Thymus (tissue), 14 donors: ENCODE measurements at places on chromosomes 5 and 9. TPM values are rescaled to one million over a fixed set of nuclear protein-coding genes. Genes with fewer than 3 reads are reported as not detected.

EGFLAM gene
- 24.0 TPM for total RNA-seq

CSF1R gene
- total RNA-seq = 7.6 TPM

HK3 gene
- 3.2 TPM for total RNA-seq

- H3K27me3 ChIP-seq = peaks cover 35% of the 10 kb centered on the region
- peaks cover 8% of the 10 kb centered on the region for H3K36me3 ChIP-seq
- H3K4me1 ChIP-seq = peaks cover 5% of the 10 kb centered on the region
- DNase-seq = no peak
These were observed at the start of gene ARL10 for GRCh38 chr5:176365351-176366231. Gene ARL10, plus strand, starts transcription at chr5:176365487. Its CDS starts 77 bp downstream, at chr5:176365564.

GRCh38 chr5:176185133-176185733 lies 53.0 kb upstream of the SIMC1 start:
- no peak overlapping the region for H3K4me3 ChIP-seq
- no peak overlapping the region for H3K27ac ChIP-seq
- no peaks in the 10 kb centered on the region for H3K4me1 ChIP-seq
- H3K36me3 ChIP-seq = no peaks in the 10 kb centered on the region
- H3K27me3 ChIP-seq = no peaks in the 10 kb centered on the region

GRCh38 chr5:151463137-151464029 lies 16.0 kb downstream of the SLC36A1 start:
- DNase-seq = no peak
- peaks cover 10% of the 10 kb centered on the region for H3K4me1 ChIP-seq
- no peaks in the 10 kb centered on the region for H3K27me3 ChIP-seq
- peaks cover 69% of the 10 kb centered on the region for H3K36me3 ChIP-seq
- no peak overlapping the region for H3K27ac ChIP-seq
- no peak overlapping the region for H3K4me3 ChIP-seq

GRCh38 chr9:93134015-93134739 lies at the start of gene NINJ1:
Gene NINJ1, minus strand, starts transcription at chr9:93134251. Its CDS starts 34 bp downstream, at chr9:93134217.
- peak; percentile 58 for DNase-seq
- H3K27me3 ChIP-seq = no peaks in the 10 kb centered on the region
- peak within 1 kb of the TSS; percentile 81 for H3K27ac ChIP-seq
- H3K4me3 ChIP-seq = peak within 1 kb of the TSS; percentile 75
- H3K4me1 ChIP-seq = peaks cover 58% of the 10 kb centered on the region

GRCh38 chr5:176425791-176426190 lies 9.5 kb upstream of the CLTB start:
- no peaks in the 10 kb centered on the region for H3K27me3 ChIP-seq
- no peak for DNase-seq
- H3K4me3 ChIP-seq = no peak overlapping the region
- no peak overlapping the region for H3K27ac ChIP-seq
- no peaks in the 10 kb centered on the region for H3K4me1 ChIP-seq
- H3K36me3 ChIP-seq = no peaks in the 10 kb centered on the region
